Activated naive CD4-positive, alpha-beta T cell treated with anti-CD3 and anti-CD28 coated beads for 36 hours (primary cell): ENCODE measurements at places on chromosomes 1 and 21.

- DNase-seq, result no peak
Observed at GRCh38 chr1:247535402-247535801, 838 bp downstream of the OR2C3 start.

- DNase-seq, result no peak
Observed at GRCh38 chr1:55592122-55592521, 377.0 kb upstream of the USP24 start.

- no peak for DNase-seq
Observed at GRCh38 chr1:199721001-199721400, 306.5 kb upstream of the NR5A2 start.

DNA sequence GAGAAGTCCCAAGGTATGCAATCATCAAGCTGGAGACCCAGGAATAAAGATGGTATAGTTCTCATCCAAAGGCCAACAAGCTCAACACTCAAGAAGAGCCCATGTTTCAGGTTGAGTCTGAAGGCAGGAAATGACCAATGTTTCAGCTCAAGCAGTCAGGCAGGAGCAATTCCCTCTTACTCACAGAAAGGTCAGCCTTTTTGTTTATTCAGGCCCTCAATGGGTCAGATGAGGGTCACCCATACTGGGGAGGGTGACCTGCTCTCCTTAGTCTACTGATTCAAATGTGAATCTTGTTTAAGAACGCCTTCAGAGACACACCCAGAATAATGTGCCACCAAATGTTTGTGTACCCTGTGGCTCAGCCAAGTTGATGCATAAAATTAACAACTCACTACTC, 262.4 kb downstream of the USP25 start:
- DNase-seq, result no peak

DNA sequence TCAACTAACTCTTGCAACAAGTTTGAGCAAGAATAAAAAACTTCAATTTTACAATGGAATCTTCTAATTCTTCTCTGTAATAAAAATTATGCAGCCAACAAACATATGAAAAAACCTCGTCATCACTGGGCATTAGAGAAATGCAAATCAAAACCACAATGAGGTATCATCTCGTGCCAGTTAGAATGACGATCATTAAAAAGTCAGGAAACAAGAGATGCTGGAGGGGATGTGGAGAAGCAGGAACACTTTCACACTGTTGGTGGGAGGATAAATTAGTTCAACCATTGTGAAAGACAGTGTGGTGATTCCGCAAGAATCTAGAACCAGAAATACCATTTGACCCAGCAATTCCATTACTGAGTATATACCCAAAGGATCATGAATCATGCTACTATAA, 327.5 kb upstream of the LYPLAL1 start:
- DNase-seq, result no peak

DNA sequence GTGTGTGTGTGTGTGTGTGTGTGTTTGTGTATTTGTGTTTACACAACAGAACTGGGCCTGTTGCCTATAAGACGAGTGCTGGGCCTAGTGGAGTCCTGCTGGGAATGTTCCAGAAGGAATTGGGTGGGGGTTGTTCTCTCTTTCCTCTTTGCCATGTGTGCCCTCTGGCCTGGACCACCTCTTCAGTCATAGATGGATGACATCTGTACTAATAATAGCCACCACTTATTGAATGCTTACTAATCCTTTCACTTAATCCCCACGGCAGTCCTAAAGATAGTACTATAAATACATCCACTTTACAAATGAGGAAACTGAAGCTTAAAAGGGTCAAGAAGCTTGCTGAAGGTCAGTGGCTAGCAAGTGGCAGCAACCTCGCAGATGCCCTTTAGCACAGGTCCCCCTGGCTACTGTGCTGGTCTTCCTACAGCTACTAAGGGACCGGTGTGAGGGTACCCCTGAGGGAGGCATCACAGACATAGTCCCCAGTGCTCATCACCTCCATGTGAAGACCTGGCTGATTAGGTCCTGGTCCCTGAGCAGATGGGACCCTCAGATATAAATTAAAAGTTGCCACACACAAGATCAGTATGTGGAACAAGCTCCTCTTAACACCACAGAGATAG, 55.2 kb upstream of the KIF1B start:
- DNase-seq, result no peak

- no peak for DNase-seq
Observed at GRCh38 chr1:21590126-21590880, 78.9 kb downstream of the RAP1GAP start.

- DNase-seq, result no peak
Observed at GRCh38 chr1:209411491-209411929, 172.0 kb upstream of the CAMK1G start.

DNA sequence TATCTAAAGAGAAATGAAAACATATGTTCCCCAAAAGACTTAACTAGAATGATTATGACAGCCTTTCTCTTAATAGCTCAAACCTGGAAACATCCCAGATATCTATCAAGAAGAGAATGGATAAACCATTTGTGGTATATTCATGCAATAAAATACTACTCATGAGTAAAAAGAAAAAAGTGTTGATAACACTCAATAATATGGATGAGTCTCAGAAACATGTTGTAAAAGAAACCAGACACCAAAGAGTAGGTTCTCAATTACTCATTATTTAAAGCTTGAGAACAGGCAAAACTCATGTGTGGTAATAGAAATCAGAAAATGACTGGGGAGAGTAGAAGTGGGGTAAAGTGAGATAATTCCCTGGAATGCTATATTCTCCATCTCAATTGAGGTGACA, 154.1 kb downstream of the PHTF1 start:
- DNase-seq, result no peak

- DNase-seq, result peak; percentile 88
Observed at GRCh38 chr21:38768471-38769063, 37.2 kb upstream of the ETS2 start.

- DNase-seq, result no peak
Observed at GRCh38 chr1:18350747-18351146, 130.0 kb upstream of the KLHDC7A start.

- DNase-seq, result peak; percentile 2
Observed at GRCh38 chr1:53579221-53580008, 120.2 kb downstream of the DMRTB1 start.

DNA sequence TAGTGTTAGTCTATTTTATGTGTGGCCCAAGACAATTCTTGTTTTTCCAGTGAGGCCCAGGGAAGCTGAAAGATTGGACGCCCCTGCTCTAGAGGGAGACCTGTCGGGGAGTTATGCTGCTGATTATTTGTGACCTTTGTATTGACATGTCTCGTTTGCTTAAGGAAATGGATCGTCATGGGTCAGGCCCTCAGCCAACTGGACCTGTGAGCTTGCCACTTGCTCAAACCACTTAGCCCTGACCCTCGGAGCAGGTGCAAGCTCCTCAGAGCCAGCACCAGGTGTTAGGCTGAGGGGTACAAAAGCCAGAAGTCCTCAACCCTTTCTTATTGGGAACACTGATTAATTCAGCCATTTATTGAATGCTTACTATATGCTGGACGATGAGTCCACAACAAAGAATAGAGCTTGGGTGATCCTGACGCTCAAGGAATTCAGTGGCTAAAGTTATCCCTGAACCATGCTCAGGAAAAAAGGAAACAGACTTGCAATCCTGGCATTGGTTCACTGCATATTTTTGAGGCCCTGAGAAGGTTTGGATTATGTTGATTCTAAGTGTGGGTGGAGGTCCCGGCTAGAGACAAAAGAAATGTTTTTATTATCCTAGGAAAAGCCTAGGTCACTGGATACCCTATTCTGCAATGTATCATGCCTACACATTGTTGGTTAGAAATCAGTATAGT, 19.0 kb downstream of the TGFB2 start:
- DNase-seq, result no peak

DNA sequence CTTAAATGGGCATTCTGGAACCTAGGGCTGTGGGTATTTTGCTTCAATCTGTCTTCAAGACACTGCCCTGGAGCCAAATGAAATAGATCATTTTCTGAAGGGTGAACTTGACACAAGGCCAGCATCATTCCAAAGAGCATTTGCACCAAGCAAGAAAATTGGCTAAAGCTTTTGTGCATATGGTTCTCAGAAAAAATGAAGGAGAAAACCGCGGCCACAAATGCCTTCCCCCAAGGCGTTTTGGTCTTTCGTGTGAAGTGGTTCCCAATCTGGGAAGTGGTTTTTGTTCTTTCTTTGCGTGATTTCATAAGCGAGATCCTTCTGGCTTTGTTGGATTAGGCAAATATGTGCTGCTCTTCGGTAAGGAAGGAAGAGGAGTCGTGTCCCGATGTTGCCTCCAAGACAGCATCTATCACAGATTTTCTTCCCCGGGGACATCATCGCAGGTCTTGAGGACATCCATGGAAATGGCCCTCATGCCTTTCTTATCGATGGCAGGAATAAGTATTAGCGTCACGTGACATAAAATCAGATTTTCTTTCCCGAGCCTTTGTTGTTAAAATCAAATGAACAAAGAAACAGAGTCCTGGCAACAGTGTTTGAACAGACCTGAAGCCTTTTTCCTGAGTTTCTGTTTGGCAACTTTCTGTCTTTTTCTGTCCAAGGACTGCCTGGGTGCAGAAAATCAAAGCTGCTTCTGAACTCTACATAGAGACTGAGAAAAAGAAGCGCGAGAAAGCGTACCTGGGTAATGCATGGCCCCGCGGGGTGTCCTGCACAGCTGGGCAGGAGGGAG, 31.0 kb downstream of the ATP5PO start:
- DNase-seq, result no peak

- no peak for DNase-seq
Observed at GRCh38 chr1:93488207-93488606, 40.3 kb downstream of the FNBP1L start.

GRCh38 chr21:46596201-46596600, 8.7 kb downstream of the S100B start:
- no peak for DNase-seq

GRCh38 chr1:109877776-109878175, 32.9 kb upstream of the CSF1 start:
- no peak for DNase-seq

- peak; percentile 44 for DNase-seq
Observed at GRCh38 chr1:13930151-13930550, 230.2 kb downstream of the PRDM2 start.

DNA sequence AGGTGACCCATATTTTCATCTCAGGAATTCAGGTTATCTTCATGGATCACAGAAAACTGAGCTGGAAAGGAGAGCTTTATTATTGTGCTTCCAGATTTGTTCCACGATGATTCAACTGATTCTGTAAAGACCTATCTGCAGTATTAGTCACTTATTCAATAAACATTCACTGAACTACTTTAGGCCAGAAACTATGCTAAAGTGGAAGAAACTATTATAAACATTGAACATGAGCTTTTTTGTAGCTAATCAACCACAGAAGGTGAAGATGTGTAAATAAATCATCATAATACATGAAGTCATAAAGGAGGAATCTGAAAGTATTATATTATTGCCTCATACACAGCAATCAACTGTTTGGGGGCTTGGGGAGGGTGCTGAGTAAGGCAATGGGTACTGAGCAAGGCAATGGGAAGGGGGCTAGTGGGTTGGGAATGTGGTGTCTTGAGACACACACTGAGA, 30.6 kb upstream of the EXO1 start:
- no peak for DNase-seq

DNA sequence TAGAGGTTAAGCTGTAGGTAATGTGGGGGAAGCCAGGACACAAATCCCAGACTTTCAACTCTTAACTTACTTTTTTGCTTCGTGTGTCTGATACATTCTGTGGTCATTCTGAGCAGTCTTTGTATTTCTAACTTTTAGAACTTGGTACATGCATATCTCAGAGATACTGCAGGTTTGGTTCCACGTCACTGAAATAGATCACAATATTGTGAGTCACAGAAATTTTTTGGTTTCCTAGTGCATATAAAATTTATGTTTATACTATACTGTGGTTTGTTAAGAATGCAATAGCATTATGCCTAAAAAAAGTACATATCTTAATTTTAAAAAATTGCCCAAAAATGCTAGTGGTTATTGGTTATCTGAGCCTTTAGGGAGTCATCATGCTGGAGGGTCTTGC, 3.2 kb downstream of the URB2 start:
- DNase-seq, result no peak

- DNase-seq, result no peak
Observed at GRCh38 chr1:28815533-28816185, 3.7 kb downstream of the OPRD1 start.
